COLO829 (cell line): ENCODE measurements at places on chromosomes 3 and 15.

DNA sequence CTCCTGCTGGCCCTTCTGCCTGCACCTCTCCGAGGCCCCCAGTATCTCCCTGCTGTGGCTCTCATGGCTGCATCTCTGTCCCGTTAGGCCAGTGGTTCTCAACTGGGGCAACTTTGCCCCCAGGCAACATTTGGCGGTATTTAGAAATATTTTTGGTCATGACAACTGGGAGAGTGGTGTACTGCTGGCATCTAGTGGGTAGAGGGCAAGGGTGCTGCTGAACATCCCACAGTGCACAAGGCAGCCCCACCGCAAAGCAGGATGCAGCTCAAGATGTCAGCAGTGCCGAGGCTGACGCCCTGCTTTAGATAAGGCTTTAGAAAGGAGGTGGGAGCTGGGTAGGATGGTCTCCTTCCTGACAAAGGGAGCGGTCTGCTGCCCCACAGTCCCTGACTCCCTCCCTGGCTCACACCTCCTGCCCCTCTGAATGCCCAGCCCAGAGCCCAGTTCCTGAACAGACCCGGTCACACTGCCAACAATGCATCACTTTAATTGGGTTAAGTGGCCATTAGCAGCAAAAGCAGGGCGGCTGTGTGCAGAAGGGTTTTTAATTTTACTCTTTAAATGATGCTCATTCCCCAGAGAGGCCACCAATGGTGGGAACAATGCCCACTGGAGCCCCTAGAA lies 68.8 kb upstream of the TMEM115 start:
- no peak for DNase-seq

DNA sequence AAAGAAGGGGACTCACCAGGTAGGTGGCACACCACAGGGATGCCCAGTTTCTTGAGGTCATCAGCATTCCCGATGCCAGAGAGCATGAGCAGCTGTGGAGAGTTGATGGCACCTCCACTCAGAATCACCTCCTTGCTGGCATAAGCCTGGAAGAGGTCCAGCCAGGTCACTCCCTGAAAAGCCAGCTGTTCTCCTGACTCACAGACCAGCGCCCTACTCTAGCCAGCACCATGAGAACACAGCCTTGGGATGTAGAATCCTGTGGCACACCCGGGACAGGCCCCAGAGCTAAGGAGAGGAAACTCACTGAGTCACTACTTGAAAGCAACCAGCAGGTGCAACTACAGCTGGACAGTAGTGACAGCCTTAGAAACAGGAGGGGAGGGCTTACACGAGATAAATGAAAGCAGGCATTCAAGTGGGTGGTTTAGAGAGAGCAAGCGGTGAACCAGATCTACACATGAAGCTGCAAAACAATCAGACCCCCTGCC lies 24.5 kb downstream of the CHDH start:
- DNase-seq: no peak

DNA sequence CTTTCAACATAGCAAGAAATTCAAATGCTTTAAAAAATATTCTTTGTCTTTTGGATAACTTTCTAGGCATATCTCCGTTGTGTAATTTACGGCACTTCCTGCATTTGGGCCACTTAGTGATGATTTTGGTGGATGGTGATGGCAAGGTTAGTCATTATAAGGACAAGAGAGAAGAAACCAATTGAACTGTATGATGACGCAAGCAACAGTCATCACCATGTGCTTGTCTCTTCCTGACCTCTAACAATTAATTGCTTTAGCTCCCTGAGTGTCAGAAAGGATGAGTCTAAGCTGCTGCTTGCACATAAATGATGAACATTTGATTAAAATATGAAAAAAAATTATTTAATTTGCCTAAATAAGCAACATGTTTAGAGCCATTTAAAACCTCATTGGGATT lies 11.3 kb upstream of the P2RY12 start:
- peak; percentile 55 for DNase-seq

DNA sequence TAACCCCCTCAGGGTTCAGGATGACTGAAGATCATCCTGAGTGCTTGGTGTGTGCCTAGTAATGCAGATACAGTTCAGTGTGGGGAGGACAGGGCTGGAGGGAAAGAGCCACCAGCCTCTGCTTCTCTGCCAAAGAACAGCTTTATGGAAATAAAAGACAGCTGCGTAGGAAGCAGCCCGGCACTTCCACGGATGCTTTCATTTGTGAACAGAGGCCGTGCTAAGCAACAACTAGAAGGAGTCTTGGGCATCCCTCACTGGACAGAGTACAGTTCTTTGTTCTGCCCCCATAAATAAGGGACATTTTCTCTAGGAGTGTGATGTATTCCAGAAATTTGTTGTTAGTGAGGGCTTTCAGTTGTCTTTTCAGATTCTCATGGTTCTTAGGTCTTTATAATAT lies 194.8 kb upstream of the RGMA start:
- DNase-seq: no peak

GRCh38 chr15:92365084-92365483 lies 28.6 kb upstream of the ST8SIA2 start:
- no peak for DNase-seq

DNA sequence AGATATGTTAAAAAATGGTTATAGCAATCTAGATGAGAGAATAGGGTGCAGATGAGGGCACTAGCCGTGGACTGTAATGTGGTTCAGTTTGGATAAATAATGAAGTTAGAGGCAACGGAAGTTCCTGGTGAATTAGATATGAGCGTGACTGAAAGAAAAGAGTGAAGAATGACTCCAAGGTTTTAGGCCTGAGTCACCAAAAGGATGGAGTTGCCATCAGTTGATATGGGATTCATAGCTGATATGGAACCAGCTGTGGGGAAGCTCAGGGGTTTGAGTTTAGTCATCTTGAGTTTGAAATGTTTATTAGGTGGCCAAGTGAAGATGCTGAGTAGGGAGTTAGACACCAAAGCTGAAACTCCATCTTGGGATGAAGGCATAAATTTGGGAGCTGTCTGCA lies 66.2 kb downstream of the SSR3 start:
- DNase-seq: no peak

DNA sequence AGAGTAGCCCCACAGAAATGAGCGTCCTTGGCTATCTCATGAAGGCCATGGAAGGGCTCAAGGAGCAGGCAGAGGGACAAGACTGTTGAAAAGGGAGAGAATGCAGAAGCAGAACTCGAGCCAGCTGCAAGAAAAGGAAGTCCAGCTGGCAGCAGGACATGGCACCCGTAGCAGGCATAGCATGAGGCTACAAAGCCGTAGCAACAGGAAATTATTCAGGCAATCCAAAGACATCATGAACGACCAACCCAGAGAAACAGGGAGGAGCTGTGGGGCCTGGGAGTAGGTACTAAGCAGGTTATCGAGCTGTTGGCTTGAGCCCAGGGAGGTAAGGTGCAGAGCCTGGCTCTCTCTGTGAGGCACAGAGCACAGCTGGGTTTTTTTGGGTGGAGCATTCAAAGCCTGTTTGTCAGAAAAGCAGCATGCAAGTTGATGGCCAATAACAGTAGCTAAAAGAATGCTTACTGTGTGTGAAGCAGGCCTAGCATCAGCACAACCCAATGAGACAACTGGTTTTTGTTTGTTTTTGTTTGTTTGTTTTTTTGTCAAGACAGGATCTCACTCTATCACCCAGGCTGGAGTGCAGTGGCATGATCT lies 144.0 kb upstream of the SMAD3 start:
- DNase-seq: no peak

DNA sequence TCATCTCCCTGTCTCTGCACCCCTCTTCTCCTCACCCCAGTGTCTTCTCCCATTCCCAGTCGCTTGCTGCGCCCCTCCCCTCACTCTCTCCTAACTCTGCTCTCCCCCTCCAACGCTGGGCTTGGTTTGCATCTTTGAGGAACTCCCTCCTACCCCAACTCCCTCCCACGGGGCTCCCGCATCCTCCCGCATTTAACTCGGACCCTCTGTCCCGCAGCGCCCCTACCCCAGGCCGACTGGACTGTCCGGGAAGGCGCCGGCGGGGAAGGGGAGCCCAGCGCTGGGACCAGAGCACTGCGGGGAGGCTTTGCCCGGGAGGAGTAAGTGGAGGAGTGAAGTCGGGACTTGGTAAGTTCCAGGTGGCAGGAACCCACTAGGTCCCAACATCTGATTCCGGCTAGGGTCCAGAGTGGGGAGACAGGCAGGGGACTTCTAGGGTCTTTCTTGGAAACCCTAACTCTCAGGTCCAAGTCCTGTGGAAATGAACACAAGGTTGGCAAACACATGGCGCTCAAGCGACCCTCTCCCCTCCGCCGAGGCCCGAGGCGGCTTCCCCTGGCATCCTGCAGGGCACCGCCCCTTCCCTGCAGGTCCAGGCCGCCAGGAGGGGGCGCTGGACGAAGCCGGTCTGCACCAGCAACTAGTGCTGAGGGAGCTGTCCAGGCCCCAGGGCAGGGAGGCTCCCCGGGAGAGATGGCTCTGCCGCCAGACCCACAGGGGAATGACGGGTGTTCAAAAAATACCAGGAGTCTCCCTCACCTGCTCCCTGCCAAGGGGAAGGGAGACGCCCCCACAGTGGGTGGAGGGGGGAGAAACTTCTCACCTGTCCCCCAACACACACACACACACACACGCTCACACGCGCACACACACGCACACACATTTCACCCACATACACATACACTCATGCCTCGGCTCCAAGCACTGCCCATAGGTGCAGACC lies 53.2 kb downstream of the LHFPL4 start:
- peak; percentile 70 for DNase-seq
